Inflammatory macrophage (primary cell): ENCODE measurements at places on chromosomes 1 and 21.

DNA sequence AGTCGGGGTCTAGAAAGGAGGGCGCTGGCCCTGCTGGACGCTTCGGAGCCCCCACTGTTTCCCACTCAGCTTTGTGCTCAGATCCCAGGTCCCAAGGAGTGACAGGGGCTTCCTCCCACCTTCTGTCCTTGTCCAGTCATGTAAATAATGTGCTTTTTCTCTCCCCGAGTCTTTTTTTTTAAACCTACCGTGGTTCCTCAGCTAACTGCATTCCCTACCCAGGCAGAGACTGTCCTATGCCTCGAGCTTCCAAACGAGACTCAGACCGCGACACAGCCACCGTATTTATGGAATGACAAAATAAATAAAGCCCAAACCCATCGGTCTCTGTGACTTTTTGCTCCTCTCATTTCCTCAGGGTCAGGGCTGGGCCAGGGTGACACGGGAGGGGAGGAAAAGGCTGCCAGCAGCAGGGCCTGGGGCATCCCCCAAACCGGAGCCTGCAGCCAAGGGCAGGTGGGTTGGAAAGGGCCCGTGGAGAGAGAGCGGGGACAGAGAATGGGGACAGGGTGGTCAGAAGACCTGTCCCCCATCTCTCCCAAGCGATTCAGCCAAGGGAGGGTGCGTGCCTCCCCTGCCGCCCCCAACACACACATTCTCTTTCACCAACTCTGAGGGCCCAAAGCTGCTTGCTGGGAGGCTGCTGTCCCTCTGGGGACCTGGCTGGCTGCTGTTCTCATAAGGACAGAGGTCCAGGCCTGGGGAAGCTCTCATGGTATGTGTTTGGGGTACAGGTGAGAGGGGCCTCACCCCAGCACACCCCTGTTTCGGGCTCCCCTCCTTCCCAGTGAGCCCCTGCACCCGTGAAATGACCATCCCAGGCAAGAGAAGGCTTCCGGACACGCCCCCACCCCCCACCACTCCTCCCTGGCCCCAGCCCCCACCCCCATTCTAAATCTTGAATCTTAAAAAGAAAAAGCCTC, 55.4 kb downstream of the KCNAB2 start:
- no peak for DNase-seq

DNA sequence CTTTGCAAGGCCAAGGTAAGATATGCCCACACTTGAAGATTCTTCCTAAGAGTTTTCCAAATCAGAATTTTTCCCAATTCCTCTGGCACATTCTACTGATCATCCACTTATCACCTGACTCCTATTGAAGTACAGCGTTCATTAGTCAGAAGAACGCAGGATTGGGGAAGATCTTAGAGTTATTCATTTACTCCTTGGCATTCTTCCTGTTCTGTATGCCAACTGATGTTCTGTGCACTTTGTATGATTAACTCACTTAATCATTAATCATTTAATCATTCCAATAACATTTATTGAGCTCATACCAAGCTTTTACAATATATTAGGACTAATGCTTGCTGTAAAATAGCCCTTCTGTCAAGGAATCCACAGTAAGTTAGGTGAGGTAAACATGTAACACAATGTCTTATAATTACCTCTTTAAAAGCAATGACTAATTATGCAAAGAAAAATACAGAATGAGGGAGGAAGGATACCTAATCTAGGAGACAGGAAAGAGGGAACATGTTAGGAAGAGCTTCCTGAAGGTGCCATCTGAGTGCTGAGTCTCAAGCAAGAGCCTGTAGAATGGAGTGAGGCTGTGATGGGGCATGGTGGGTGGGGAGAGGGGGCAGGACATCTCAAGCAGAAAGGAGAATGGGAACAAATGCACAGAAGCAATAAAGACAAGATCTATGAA, 71.1 kb upstream of the DPT start:
- DNase-seq = no peak

DNA sequence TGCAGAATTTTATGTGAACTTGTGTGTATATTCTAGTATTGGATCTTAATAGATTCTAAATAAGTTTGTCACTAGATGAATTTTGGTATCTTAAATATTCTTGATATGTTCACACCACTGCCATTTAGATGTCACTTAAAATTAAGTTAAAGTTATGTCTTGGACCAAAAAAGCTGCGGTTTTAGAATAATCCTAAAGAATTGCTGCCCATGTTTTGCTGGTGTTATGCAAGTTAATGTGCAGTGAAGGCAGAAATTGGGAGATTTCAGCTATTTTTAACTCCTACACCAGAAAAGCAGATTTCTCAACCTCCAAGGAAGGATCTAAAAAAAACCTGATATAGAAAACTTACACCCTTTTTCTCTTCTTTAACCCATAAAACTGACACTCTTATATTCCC, 757 bp downstream of the ACADM start:
- peak; percentile 50 for DNase-seq

DNA sequence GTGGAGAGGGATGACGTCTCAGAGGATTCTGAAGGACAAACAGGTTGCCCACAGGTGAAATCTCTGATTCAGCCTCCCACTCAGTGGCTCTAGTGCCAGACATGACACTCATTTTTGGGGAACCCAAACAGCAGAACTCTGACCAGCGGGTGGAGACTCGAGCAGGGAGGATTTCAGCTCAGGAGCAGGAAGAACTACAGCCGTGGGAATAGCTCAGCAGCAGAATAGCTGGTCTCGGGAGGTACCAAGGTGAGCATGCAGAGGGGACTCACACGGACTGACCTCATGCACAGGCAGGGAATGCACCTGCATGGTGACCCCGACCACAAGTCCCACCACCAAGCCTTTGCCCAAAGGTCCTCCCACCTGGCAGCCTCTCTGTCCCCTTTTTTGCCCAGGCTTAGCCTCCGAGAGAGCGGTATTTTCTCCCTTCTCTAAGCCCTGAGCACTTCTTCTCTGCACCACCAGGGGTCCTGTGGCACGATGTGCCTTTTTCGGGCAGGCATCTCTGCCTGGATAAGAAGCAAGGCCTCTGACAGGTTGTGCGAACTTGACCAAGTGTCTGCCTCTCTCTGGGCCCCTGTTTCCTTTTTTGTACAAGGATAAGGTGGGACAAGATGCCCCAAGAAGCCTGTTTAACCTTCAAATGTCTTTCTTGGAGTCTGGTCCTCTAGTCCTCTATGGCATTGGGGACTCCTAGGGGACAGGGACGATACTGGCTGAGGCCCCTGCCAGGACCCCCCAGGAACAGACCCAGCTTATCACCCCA, 8.8 kb upstream of the FGR start:
- peak; percentile 65 for DNase-seq

- no peak for DNase-seq
Observed at GRCh38 chr1:24297852-24298232, 21.3 kb upstream of the GRHL3 start.

- DNase-seq = no peak
Observed at GRCh38 chr1:197392541-197392940, 124.5 kb downstream of the CRB1 start.

- no peak for DNase-seq
Observed at GRCh38 chr1:10778640-10779039, 17.8 kb downstream of the CASZ1 start.

- no peak for DNase-seq
Observed at GRCh38 chr21:14114251-14114650, 96.5 kb downstream of the LIPI start.

DNA sequence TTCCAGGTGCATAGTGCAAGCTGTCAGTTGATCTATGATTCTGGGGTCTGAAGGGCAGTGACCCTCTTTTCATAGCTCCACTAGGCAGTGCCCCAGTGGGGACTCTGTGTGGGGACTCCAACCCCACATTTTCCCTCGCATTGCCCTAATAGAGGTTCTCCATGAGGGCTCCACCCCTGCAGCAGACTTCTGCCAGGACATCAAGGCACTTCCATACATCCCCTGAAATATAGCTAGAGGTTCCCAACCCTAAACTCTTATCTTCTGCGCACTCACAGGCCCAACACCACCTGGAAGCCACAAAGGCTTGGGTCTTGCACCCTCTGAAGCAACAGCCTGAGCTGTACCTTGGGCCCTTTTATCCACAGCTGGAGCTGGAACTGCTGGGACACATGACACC, 65.7 kb upstream of the PKN2 start:
- no peak for DNase-seq

- DNase-seq = no peak
Observed at GRCh38 chr1:202505356-202505755, 156.9 kb downstream of the PPP1R12B start.

DNA sequence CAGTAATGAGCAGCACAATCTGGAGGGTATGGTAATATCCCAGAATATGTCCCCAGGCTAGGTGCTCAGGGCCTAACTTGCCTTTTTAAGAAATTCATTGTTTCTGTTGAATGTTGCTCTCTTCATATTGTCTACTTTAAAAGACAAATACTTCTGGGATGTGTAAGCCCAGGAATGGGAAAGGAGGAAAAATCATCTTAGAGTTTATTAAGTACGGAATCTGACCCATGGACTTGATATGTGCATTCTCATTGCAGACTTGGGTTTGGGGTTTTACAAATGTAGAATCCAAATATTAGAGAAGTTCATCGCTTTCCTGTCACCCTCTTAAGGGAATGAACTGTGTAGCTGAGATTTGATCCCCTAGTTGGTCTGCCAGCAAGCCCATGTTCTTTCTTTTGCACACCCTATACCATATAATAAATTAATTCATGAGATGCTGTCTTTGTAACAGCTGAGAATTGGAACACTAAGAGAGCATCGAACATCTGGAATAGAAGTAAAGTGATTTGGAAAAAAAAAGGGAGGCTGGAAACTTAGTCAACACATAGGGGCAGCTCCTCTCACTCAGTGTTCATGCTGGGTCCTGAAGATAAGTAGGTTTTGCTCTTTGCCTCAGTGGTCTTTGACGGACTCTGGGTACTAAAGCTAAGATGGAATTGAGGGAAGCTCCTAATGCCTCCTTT, 235.8 kb upstream of the C1orf105 start:
- DNase-seq = no peak

GRCh38 chr1:31756578-31756977, 7.6 kb downstream of the ADGRB2 start:
- DNase-seq = no peak

- DNase-seq = no peak
Observed at GRCh38 chr1:31828341-31828740, 12.5 kb upstream of the SPOCD1 start.

GRCh38 chr21:27776925-27777553, 810.2 kb upstream of the ADAMTS5 start:
- DNase-seq = no peak

DNA sequence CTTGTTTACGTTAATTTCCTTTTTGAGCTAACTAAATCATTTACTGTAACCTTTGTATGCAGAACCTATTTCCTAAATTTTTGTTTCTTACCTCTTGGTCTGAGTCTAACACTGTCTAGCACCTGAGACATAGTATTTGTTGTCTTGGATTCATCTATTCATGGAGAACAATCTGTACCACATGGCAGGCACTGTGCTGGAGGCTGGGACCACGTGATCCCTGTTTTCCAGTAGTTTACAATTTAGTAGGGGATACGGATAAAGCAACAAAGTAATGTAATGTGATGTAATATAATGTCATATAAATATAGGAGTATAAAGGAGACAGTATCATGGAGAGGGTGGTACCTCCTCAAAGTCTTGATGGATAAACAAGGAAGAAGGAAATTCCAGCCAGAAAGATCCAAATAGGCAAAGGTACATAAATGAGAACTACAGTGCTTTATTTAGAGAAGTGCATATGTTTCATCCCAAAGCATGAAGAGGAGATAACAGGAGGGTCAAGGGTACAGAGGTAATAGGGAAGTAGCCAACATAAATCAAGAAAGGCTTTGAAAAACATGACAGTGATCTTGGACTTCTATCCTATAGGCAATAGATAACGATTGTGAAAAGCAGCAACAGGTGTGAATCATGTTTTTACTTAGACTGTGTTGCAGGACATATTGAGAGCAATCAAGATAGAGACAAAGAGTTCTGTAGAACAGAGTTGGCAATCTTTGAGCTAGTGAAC, 25.9 kb upstream of the CLCA4 start:
- no peak for DNase-seq

DNA sequence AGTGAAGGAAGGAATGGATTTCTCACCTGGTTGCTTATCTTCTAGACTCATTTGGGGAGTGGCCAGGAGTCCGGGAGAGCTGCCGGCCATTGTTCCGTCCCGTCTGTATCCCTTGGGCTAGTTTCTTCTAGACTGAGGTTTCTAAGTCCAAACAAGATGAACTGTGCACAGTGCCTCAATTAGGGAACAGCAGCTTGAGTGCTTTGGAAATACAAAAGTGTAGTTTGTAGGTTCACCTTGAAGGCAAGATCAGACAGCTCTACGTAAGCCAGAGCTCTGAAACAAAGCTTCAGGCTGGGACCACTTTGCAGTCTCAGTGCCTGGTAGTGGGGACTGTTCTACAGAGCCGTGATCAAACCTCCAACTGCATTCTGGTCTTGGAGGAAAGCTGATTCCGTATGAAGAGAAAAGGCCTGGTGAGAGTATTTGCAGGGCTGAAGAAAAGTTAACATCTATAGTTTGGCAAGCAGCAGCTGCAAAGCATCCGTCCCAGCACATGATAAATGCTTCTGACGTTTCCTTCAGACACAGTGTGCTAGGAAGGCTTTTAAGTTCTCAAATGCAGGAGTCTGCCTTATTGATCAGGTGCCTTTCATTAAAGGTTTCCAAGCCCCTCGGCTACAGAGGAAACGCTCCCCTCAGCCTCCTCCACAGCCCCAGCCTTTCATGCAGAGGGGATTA, 432.8 kb downstream of the KIF26B start:
- DNase-seq = no peak

- no peak for DNase-seq
Observed at GRCh38 chr1:16971341-16972188, 8.9 kb downstream of the MFAP2 start.

GRCh38 chr1:43844114-43844513, 89.5 kb upstream of the ARTN start:
- peak; percentile 44 for DNase-seq

DNA sequence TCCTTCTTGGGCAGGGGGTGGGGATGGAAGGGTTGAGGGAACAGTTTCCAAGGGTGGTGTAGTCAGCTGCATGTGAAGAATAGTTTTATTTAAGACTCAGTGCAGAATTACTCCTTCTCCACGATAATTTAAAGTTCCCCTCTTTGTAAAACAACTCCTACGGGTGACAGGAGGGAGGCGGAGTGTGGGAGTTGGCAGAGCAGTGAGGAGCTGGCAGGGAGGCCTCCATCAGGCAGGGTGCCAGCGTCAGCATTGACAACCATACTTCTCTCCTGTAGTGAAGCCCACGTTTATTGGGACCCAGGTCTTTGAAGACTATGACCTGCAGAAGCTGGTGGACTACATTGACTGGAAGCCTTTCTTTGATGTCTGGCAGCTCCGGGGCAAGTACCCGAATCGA, 93.8 kb downstream of the MTR start:
- DNase-seq = no peak
